Thymus (tissue), 14 donors: ENCODE measurements at places on chromosomes 3 and 15.
A peak's percentile ranks its signal among the peaks of the same experiment; 100 is the strongest.

DNA sequence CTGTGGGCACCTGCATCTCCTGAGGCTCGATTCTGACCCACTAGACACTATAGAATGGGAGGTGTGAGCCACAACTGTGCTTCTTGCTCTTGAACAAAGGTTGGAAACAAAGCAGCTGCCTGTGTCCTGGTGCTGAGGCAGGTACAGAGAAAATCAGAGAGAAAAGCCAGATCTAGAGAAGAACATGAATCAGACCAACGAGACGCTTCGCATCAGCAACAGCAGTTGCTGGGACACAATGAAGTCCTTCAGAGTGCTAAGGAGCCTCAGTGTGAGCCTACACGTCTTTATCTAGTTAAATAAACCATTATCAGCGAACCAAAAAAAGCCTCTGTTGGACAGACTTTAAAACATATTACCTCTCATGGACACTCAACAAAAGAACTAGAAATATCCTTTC, 86.3 kb upstream of the MEX3B start:
- no peak for DNase-seq

DNA sequence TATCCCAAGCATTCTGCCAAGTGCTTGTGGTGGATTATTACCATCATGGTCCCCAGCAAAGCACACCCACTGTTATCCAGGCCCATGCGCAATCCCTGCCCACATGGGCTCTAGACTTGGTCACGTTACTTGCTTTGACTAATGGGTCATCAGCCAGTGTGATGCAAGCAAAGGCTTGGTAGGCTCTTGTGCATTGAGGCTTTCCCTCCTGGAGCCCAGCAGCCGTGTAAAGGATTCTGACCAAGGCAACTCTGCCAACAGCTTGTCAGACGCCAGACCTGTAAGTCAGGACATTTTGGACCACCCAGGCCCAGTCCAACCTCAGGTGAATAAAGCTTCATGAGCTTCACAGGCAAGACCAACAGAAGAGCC, 93.9 kb downstream of the ABHD5 start:
- no peak for DNase-seq

- DNase-seq: peak; percentile 56
Measured at GRCh38 chr3:196837819-196838420, 29.8 kb upstream of the SENP5 start.

- DNase-seq: no peak
Measured at GRCh38 chr3:193906849-193907410, 229.0 kb upstream of the HES1 start.

DNA sequence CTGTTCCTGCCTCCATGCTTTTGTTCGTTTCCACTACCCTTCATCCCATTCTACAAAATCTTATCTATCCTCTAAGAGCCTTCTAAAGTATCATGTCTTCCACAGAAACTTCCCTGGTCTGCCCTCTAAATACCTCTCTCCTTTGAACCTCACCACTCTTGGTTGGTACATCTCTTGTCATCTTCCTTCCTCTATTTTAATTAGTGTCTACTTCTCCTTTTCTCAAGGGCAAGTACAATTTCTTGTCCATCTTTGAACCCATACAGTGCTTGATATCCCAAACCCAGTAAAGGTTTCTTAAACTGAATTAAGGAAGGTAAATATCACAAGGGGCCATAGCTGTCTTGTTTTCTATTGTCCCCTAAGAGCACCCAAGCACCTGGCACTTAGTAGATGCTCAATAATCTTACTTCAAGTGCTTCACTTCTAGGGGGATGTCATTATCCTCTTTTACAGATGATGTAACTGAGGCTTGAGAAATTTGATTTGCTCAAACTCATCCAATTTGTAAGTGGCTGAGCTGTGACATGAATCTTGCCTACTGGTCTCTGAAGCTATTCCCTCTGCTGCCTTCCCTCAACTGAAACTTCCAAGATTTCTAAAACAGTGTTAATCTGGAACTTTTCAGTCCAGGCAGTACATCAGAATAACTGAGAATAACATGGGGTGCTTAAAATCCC, 2.6 kb upstream of the DAPK2 start:
- DNase-seq: no peak

DNA sequence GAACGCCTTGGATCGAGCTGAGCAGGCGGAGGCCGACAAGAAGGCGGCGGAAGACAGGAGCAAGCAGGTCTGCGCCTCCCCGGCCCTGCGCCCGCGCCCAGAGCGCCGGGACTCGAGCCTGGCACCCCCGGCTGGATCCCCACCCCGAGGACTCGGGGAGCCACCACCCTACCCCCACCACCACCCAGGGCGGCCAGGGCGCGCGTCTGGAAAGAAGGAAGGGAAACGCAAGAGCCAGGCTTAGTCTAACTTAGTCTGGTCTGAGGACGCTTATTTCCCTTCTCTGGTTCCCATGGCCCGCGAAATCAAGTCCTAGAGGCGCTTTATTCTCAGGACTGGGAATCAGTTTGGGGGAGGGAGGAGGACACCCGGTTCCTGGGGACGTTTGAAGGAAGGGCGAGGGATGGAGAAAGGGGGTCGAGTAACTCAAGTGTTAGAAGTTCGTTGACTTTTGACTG, 359 bp downstream of the TPM1 start:
- no peak for DNase-seq

GRCh38 chr15:66744610-66745279, 42.7 kb downstream of the SMAD6 start:
- DNase-seq: no peak

DNA sequence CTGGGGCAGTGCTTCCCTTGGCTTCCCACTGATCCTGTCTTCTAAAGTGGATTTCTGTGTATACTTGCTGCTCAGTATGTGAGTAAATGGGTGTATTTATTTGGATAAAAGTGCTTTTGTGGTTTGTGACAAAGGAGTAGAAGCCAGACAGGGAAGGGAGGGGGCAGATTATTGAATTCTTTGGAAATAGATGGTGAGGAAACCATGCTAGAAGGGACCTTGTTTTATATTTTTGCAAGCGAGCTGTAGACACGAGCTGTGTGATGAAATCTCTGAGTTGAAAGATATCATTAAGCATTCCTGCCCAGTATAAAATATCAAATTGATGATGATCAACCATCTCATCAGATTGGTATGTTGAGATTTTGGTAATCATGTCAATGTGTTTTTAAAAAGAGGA, 68.9 kb downstream of the DUT start:
- no peak for DNase-seq

DNA sequence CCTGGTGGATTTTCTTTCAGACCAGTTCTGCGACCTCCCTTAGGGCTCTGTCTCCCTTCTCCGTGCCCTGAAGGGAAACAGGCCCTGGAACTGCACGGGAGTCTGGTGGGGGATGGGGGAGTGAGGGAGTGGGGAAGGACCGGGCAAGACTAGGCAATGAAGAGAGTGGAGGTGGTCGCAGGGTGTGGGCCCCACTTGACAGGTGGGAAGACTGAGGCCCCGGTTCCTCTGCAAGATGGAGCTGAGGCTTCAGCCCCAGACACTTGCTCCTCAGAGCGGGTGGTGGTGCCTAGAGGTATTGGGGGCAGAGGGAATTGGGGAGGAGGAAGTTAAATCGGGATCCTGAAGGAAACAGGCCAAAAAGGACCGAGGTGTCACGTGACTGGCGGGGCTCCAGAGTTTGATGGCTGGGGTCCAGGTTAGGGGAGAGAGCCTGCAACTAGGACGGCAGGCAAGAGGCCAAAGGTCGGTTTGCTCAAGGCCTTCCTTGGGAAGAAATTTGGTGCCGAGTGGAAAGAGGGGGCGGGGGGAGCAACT, 597 bp upstream of the CAMK1 start:
- DNase-seq: no peak

GRCh38 chr3:165159760-165160421, 36.3 kb downstream of the SLITRK3 start:
- DNase-seq: no peak
